ENCODE measurements at places on chromosomes 13 and 19.

DNA sequence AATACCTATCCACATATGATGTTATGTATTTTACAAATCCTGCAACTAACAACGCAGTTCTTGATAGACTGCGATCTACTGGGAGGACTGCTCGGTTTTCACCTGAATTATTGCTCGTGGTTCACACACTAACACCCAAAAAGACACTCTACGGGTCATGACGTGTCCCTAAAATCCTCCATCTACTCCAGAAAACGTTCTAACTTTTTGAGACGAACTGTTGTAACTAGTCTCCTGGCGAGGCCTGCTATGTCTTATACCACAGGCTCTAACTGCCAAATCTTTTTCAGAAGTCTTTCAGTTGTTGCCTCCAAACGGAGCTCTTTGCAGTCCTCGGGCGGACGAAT, 108.2 kb downstream of the KCNRG start:
- no peak for DNase-seq

- DNase-seq: no peak
These were observed 47.4 kb downstream of the SMAD9 start for GRCh38 chr13:36872621-36873020.

DNA sequence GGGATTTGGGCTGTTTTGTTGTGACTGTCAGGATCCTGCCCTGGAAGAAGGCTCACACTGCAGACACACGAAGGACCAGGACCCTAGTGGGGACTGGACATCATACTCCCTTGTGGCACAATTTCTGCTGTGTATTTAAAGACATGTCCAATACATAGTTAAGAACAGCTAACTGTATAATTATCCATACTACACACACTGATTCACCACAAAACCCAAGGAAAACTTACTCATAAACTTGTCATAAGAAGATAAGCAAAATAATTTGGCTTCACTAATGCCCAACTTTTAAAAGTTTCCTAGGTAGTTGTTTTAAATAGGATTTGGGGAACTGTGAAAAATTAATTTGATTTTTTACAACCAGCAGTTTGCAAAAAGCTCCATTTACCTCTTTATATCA, 46.1 kb downstream of the LATS2 start:
- no peak for DNase-seq

- DNase-seq: no peak
These were observed 73.0 kb downstream of the MAP4K1 start for GRCh38 chr19:38544569-38545315.

- DNase-seq: no peak
These were observed 2.1 kb downstream of the CEBPA start for GRCh38 chr19:33300009-33300893.

All from CD4-positive, alpha-beta T cell treated with Interleukin-12 subunit alpha and Interleukin-12 subunit beta, for 1 hour (primary cell).